ENCODE measurements at places on chromosomes 4 and X.
A peak's percentile ranks its signal among the peaks of the same experiment; 100 is the strongest.

GRCh38 chr4:59818656-59819055 lies 1381.5 kb upstream of the ADGRL3 start:
- no peak for DNase-seq

- peak; percentile 75 for DNase-seq
Measured at GRCh38 chr4:108135549-108136209, 33.1 kb downstream of the LEF1 start.

DNA sequence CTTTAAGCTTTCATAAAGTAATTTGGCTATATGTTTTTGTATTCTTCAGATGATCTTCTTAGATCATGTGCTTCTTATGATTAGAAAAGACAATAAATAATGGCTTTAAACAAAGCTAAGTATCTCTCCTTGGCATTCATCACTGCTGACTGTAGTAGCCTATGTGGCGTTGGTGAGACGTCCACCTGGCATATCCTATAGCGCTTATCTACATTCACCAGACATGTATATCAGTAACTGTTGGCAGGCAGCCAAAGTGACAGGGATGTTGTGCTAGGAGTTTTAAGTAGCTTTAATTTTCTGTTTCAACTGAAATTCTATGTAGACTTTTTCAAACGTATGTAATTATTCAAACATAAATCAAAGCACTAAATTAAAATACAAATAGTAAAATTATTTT lies 276.4 kb downstream of the IL15 start:
- DNase-seq: no peak

DNA sequence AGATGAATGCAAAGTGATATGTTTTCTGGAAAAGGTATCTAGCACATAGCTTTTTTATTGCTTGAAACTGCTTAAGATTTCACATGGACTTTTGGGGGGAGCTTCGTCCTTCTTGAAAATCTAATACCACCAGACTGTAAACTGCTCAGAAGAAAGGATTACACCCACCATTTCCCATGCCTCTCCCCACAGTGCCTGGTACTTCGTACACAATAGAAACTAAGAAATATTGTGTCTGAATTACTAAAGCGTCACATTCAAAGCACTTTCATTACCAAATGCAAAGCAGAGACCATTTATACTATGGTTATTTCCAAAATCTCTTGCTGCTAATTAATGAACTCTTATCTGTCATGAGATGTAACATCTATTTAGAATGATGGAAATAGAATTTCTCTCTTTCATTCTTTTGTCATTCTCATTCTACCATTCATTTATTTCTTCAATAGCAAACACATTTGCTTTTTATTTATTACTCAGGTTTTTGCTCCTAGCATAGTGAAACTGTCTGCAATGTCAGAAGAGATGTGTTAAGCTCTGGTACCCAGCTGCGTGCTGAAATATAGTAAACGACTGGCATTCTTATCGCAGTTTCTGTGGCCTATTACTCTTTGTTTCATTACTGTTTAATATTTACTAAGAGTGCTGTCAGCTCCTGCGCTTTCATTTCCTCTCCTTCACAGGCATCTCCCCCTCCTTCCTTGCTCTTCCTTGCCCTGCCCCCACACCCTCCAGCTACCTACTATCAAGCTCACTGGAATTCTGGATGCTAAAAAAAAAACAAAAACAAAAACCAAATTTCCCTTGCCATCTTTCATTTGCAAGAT lies 51.4 kb upstream of the RAPGEF2 start:
- DNase-seq: no peak

DNA sequence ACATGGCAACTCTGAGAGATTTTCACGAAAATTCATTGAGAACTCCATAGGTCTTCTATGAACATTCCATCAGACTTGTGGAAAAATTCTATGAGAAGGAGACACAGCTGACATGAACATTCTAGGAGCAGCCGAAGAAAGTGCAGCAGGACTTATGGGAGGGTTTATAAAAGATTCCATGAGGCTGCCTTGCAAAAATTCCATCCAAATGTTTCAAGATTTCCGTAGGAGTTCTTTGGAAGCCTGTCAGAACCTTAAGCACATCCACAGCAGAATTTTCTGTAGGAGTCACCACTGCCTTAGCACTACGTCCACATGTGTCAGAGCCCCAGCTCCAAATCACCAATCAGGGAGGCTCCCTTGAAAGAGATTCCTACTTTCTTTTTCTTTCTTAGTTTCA lies 67.0 kb upstream of the MSX1 start:
- DNase-seq: no peak

GRCh38 chr4:154132406-154132805 lies 343.5 kb upstream of the SFRP2 start:
- DNase-seq: no peak

DNA sequence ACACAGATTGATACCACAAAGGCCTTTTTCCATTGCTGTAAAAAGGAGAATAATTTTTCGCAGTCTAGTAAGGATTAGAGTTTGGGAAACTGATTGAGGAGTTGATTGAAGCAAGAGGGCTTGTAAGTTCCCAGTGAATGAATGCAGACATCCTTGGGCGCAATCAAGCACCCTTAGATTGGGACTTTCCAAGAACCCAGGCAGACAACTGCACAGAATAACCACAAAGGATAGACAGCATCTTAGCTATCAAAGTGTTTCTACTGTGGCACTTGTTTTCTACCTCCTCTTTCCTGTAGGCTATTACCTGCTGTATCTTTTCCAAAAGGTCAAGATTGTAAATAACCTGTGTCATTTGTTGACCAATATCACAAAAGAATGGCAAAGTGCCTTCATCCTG lies 2.6 kb downstream of the COX18 start:
- no peak for DNase-seq

DNA sequence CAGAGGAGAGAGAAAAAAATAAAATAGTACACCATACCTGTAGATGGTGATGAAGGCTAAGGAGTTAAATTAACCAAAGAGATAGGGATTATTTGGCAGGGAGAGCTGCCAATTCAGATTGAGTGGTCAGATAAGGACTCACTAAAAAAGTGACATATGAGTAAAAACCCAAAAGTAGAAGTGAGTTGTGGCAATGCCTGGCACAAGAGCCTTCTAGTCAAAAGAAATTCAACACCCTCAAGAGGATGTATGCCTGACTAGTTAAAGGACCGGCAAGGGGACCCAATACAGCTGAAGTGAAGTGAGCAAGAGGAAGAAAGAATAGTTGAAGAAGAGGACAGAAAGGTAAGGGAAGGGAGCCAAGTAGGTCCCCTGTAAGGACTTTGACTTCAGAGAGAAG lies 34.9 kb downstream of the ELF2 start:
- DNase-seq: no peak

GRCh38 chr4:33369446-33369845 lies 2649.3 kb downstream of the PCDH7 start:
- peak; percentile 8 for DNase-seq

DNA sequence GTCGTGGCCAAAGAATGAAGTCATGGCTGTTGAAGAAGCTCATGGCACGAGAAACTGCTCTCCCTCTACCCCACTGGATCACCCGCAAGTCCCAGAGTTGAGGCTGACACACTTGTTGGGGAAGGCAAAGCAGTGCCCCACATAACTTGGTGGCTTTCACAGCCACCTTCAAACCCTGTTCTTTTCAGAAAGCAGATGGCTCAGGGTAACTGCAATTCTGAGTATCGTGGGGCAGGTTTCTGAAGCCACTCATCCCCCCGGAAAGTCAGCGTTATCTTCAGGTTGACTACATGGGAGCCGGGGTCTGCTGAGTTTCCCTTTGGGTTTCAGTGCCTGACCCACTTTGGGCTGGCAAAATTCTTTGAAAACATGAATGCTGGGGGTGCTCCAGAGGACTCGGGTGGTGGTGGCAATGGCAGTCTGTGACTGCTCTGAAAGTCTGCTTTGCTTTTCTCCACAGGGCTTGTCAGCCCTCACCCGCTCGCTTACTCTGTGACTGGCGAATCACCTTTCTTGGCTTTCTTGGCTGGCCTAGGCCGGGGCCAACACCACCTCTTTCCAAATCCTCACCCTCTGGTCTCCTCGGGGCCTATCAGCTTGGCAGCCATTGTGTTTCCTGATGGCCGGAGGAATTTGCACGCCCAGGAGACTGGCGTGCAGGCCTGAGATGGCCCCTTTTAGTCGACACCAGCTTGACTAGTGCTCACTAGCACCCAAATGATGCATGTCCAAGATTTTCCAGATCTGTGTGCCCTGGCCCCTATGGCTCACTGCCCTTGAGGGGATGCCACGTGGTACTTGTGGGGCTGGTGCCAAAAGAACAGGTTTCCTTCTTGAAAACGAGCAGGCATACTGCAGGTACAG lies 7.3 kb downstream of the PPP1R3F start:
- no peak for DNase-seq

- peak; percentile 71 for DNase-seq
Measured at GRCh38 chr4:3807822-3808496, 41.8 kb downstream of the ADRA2C start.

- DNase-seq: no peak
Measured at GRCh38 chr4:53044651-53044960, 182.5 kb downstream of the RASL11B start.

GRCh38 chr4:118741301-118741855 lies 56.2 kb downstream of the METTL14 start:
- DNase-seq: no peak

GRCh38 chr4:104394406-104395167 lies 100.1 kb downstream of the CXXC4 start:
- DNase-seq: no peak

GRCh38 chr4:94171616-94172015 lies 36.0 kb upstream of the SMARCAD1 start:
- DNase-seq: no peak

DNA sequence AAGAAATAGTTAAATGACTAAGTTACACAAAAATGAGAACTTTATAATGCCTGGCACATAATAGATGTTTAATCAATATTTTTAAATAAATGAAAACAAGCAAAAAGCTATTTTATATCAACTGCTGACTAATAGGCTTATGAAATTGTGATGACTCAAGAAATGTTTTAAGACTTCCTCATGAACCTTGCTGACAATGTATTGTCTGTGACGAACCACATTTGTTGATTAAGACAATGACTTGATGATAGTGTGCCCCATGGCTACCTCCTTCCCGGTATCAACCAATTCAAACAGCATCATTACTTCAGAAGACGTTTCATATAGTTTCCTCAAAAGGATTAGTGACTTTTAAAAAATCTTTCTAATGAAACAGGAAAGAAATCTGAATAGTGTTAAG lies 7.9 kb downstream of the CXCL6 start:
- no peak for DNase-seq

DNA sequence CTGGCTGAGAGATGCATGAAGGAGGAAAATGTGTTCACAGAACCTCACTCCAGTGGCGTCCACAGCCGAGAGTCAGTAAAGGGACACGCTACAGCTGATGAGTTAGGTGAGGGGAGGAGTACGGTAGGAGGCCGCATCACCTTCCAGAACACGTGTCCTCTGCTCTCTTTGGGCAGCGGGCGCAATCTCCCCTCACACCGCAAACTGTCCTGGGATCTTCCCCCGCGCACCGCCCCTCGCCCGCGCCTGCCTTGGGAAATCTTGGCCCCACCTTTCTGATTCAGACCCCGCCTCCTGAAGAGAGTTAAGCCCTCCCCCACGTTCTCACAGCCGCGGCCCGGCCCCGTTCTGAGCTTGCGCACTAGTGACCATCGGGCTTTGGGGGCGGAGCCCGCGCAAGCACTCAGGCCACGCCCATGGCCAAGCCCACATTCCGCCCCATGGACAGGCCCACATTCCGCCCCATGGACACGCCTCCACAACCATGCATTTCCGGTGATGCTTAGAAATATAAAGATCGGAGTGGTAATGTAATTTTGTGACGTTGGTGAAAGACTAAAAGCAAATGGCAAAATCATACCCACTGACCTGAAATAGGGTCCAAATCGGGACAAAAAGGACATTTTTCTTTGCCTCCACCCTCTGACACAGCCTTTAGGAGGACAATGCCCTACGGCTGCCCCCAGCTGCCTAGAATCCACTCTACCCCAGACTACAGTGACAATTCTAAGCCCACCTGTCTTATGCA lies 13.3 kb downstream of the SMIM10 start:
- DNase-seq: peak; percentile 82

GRCh38 chr4:109977854-109978501 lies 65.3 kb downstream of the EGF start:
- DNase-seq: peak; percentile 20

DNA sequence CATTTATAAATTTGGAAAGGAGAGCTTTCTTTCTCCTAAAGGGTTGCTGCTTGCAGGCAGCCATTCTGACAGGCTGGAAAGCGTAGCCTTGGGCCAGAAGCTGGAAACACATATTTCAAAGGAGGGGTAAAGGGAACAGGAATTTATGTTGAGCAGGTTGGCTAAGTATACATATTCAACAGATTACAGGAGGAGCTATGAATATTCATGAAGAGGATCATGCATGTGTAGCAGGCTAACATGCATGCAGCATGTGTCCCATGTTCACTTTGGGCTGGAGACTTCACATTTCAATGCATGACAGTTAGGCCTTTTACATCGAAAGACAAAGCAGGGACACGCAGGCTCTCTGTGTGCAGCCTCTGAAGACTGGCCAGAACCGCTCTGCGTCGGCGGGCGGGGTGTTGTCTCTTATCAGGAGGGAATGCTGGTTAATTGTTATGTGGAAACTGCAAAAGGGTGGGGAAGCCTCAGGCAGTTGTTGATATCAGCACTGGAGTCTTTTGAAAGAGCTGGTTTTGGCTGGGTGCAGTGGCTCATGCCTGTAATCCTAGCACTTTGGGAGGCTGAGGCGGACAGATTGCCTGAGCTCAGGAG lies 31.5 kb downstream of the CASP3 start:
- no peak for DNase-seq

DNA sequence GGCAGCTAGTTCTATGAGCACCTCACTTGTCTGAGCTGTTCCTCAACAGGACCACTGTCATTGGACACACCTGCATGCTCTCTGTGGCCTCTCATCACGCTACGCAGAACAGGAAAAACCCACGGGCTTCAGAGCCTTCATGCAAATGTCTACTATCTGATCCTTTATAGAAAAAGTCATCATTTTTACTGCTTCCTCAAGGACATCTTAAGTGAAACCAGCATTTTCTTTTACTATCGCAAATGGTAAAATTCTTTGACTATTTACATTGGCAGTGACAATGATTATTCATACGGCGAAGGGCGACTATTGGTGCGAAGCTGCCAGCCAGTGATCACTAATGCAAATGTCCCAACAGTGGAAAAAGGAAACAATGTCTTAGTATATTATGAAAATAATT lies 147.0 kb downstream of the AFAP1 start:
- no peak for DNase-seq

DNA sequence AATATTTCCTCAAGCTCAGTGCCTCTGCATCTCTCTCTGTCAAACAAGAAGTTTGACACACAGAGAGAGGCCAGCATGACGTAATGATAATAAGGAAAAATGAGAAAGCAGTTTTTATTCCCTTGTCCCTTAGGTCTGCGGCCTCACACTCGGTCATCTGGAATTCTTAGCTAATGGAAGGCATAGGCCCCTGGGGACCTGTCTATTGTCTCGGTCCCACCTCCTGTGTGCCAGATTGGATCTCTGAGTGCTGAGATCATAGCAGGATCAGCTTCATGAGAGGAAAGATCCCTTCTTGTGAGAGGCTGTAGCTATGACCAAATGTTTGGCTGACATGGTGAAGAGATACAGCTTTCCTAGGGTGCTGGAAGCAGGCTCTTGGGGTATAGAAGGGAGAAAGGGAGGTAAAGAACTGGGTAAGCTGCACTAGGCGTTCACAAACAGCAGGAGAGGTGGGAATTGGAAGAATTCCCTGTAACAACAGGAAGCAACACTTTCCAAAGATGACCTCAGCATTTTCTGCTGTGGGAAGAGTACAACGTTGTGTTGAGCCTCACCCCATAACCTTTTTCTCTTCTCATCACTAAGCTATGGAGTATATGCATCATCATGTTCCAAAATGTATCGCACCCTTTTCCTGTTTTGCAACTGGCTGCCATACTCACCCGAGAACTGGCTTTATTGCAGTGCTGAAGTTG lies 20.2 kb downstream of the TMEM31 start:
- DNase-seq: peak; percentile 16

Measured in iPS-NIHi11 (cell line).